ENCODE measurements at places on chromosomes 3 and 15.

DNA sequence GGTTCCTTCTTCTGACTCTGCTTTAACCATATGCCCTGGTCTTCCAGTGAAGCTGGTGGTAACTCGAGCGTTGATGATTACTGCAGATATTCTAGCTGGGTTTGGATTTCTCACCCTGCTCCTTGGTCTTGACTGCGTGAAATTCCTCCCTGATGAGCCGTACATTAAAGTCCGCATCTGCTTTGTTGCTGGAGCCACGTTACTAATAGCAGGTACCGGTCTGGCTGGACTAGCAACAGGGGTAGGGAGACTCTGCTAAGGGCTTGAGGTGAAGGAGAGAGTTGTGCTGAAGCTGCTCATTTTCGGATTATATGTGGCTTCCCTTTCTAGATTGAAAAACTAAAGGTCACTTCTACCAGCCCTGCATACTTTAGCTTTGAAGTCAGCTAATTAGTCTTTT, 16.8 kb downstream of the CLDN16 start:
- DNase-seq, result no peak

DNA sequence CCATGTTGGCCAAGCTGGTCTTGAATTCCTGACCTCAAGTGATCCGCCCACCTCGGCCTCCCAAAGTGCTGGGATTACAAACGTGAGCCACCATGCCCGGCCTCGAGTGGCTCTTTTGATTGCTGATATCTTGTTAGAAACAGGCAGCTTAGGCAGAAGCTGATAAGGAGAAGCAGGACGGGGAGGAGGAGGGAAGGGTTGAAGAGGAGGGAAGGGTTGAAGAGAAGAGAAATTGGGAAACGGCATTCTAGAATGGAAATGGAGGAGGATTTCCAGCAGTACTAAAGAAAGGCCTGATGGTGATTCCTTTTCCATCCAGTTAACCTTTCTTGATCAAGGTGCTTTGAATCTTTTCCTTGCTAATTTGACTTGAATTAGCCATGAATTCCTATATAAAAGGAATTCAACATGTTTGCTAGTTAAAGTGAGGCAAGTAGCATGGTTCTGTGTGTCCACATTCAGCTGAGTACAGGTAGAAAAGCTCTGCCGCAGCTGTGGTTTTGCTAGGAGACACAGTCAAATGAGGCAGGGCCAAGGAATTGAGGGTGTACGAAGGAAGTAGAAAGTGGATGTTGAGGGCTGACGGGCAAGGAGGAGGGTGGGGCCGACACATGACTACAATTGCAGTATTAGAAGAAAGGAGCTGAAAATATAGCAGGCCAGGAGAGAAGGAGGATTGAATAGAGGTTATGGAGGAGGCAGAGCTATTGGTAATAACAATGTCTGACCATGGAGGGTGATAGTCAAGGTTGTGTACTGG, 27.2 kb upstream of the ATP1B3 start:
- no peak for DNase-seq

DNA sequence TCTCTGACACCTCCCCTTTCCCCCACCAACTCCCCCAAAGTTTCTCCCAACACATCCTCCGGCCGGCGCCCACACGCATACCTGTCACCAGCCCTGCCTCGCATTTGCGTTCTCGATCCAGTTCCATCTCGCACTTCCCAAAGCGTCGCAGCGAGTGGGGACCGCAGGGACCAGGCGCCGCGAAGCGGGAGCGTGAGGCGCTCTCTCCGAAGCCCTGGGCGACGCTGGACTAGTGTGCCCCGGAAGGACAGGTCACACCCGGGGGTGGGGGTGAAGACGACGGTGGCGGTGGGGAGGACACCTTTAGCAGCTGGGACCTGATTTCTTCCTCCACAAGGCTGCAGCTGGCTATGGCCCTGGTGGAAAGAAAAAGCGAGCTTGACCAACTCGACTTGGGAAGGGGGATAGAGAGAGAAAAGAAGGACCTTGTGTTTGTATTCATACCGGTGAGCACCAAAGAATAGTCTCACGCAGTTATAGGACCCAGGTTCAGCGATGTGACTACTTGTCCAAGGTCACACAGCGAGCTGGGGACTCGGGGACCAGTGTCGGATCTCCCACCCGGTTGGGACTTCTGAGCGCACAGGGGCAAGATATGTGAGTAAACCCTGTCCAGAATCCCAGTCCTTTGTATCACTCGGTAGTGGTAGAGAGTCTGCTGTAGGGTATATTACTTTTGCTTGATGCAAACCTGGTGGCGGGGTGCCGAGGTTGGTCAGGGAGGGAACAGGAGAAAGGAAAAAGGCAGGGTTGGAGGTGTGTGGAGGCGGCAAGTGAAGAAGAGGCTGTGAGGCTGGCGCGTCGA, 607 bp upstream of the GHSR start:
- DNase-seq, result no peak

- DNase-seq, result no peak
Observed at GRCh38 chr15:63191895-63192618, 2.7 kb downstream of the RAB8B start.

DNA sequence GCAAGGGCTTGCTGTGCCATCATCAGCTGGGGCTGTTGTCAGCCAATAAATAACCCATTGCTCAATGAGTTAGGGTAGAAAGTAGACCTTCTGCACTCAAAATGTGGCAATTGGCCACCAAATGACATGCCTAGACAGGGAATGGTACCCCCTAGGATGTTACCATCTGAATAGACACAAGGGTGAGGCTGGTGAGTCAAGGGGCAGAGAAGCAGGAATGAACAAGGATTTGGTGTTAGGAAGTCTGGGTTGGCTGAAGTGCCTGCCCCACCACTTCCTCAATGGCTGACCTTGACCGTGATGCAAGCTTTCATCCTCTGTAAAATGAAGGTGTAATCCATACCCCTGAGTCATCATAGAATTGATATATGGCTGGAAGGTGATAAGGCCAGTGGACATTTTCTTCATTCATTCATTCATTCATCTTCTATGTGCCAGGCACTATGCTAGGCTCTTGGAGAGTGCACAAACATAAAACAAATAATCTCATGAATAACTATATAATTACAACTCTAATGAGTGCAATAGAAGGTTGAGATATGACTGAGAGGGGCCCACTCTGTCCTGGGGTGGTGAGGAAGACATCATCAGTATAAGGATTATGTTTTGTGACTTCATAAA, 4.4 kb upstream of the CA12 start:
- DNase-seq, result no peak

GRCh38 chr3:168090306-168091085, 5.2 kb downstream of the GOLIM4 start:
- no peak for DNase-seq
